ENCODE measurements at places on chromosomes 13 and 19.

GRCh38 chr13:37701972-37702371 is 103.4 kb upstream of the POSTN start:
- no peak for DNase-seq

GRCh38 chr19:6813659-6814058 is 41.2 kb downstream of the VAV1 start:
- no peak for DNase-seq

DNA sequence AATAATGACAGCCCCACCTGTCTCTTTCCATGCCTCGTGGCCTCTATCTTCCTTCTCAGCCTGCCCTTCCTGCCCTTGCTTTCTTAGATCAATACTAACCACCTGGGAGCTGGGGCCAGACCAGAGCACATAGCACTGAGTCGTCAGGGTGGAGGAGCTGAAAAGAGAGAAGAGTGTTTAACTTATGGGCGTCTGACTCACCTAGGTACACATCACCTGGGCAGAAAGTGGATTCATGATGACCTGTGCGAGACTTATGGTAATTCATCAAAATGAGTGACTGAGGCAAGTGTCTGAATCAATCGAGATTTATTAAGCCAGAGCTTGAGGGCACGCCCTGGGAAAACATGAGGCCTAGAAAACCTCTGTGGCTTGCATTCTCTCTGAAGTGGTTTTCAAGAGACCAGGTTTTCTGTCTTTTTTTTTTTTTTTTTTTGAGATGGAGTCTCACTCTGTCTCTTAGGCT is 19.2 kb downstream of the CEACAM6 start:
- DNase-seq = peak; percentile 45

DNA sequence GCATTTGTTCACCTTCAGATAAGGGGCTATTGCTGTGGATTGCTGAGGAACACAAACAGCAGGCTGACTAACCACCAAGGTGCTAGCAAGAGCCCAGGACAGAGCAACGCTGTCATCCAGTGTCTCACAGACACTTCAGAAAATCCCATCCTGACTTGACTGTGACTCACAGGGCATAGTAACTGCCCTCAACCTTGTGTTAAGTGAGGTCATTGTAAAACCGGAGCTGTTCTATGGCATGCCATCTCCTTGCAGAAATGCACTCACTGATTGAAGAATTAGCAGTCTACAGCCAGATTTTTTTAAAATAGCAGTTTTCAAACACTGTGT is 51.1 kb downstream of the TNFRSF19 start:
- no peak for DNase-seq

GRCh38 chr13:41785402-41786172 is 175.3 kb downstream of the VWA8 start:
- no peak for DNase-seq

GRCh38 chr19:17977021-17977420 is 10.1 kb downstream of the KCNN1 start:
- no peak for DNase-seq

DNA sequence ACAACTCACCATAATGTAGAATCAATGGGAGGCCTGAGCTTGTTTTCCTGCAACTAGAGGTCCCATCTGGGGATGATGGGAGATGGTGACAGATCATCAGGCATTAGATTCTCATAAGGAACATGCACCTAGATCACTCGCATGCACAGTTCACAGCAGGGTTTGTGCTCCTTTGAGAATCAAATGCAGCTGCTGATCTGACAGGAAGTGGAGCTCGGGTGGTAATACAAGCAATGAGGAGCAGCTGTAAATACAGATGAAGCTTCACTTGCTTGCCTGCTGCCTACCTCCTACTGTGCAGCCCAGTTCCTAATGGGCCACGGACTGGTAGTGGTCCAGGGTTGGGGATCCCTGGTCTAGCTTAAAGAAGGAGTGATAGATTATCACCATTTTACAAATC is 33.0 kb downstream of the KPNA3 start:
- DNase-seq = no peak

GRCh38 chr19:47896019-47896418 is 9.9 kb upstream of the SULT2A1 start:
- DNase-seq = no peak

GRCh38 chr19:21765151-21765550 is 2.2 kb downstream of the ZNF100 start:
- DNase-seq = no peak

- DNase-seq = no peak
Observed at GRCh38 chr19:9808855-9809824, 9.7 kb downstream of the FBXL12 start.

DNA sequence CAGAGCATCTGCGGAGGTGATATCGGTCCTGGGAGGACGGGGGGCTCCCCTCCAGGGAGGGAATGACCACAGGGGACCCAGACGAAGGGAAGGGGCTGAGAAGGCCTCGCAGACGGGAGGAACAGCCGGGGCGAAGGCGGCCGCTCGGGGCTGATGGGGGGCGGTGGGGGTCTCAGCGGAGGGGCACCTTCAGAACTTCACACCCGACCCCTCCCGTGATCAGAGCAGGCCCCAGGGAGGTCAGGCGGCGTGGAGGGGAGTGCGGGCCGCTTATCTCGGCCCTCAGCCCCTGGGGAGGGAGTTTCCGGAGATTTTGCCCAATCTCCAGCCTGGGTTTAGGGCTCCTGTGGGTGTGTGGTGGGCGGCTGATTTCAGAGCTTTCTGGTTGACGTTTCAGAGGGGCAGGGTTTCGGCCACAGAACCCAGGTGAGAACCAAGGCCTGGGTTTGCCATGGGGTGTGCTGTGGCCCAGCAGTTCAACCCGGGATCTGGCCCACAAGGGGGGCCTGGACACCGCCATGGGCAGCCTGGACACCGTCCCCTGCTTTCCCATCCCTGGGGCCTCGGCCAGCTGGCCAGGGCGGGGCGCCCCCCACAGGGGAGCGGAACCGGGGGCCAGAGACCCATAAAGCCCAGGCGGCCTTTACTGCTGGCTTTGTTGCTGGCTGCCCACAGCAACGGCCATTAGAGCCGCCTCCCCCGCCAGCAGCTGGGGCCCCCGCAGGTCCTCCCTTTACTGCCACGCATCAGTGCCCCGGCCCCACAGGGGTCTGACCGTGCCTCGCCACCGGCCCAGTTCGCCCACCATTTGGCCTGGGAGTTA is 29.0 kb downstream of the ARID3A start:
- no peak for DNase-seq

- DNase-seq = no peak
Observed at GRCh38 chr13:69547780-69548179, 559.8 kb upstream of the ATXN8OS start.

DNA sequence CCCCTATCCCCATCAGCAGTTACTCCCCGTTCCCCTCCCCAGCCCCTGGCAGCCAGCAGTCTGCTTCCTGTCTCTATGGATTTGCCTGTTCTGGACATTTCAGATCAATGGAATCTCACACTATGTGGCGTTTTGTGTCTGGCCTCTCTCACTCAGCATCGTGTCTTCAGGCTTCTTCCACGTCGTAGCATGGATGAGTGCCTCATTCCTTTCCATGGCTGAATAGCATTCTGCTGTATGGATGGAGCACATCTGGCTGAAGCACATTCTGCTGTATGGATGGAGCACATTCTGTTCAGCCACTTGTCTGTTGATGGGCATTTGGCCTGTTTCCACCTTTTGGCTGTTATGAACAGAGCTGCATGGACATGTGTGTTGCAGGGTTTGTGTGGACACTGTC is 29.5 kb downstream of the CRTC1 start:
- no peak for DNase-seq

GRCh38 chr13:108306860-108307259 is 37.3 kb downstream of the TNFSF13B start:
- no peak for DNase-seq

- DNase-seq = no peak
Observed at GRCh38 chr13:105904034-105904742, 631.3 kb downstream of the EFNB2 start.

- DNase-seq = no peak
Observed at GRCh38 chr13:51541809-51542258, 42.4 kb upstream of the WDFY2 start.

DNA sequence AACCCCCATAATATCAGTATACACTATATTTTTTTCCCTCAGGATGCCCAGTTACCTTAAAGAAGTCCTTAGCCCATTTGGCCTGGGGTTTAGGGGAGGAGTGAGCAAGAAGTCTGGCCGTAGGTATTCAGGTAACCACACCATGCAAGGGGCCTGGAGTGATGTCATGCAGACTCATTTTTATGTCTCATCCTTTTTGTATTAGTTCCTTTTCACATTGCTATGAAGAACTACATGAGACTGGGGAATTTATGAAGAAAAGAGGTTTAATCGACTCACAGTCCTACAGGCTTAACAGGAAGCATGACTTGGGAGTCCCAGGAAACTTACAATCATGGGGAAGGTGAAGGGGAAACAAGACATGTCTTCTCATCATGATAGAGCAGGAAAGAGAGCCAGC is 12.2 kb downstream of the TPP2 start:
- DNase-seq = no peak

DNA sequence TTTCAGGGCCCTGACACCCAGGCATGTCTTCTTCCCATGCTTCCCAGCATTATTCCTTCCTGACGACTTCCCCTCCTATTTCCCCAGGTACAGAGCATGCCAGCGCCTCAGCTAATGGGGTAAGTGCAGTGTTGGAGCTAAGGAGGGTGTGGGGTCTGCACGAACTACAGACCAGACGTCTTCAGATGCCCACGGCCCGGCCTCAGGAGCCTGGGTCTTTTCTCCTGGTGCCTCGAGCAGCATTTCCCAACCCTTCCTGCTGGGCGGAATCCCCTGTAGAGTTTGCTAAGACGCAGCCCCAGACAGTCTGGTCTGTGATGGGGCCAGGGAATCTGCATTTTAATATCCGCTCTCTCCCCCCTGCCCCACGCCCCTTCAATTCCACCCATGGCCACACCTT is 10.1 kb upstream of the CEACAM19 start:
- no peak for DNase-seq

DNA sequence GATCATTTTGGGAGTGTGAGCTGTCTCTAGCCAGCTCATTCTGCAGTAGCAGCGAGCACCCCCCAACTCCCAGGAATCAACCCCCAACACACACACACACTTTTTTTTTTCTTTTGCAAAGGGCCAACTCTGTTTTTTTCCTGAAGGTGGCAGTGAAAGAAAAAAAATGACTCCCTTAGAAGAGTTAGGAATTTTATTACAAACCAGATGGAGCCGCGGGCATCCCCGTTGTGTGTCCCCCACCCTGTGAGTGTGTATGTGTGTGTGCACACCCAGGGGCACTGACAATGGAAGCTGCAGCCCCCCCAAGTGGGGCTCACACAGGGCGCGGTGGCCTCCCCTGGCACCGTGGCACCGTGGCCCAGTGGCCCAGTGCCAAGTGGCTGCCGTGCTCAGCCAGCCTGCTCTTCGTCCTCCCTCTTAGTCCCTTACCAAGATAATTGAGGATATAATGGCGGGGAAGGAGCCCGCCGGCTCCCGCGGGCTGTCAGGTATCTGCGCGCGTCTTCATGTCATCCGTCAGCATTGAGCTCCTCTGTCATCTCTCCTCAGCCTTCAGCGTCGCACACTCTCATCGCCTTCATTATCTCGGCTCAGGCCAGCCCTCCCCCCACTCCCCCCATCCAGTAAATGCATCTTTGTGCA is 314.1 kb downstream of the ZNF536 start:
- DNase-seq = no peak

DNA sequence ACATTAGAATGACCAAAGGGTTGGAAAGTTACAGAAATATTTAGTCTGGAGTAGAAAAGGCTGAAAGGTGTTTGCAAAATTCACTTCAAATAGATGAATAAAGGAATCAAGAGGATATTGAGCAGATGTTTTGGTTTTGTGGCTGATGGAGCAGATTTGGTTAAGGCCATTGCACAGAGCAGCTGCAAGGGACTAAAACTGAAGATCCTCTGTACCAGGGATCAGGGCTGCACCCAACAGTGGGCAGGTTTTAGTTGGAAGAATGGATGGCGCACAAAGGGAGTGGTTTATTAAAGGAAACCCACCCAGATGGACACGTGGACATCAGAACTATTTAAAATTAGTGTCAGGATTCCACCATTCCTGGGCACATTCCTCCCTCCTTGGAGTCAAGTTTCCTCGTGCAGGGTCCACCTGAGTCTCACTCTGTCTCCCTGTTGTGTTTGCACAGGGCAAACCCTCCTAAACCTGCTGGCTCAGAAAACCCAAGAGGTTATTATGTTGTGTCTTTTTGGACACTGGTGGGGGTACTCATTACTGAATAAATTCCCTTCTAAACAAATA is 9.2 kb upstream of the UBAC2 start:
- DNase-seq = no peak

DNA sequence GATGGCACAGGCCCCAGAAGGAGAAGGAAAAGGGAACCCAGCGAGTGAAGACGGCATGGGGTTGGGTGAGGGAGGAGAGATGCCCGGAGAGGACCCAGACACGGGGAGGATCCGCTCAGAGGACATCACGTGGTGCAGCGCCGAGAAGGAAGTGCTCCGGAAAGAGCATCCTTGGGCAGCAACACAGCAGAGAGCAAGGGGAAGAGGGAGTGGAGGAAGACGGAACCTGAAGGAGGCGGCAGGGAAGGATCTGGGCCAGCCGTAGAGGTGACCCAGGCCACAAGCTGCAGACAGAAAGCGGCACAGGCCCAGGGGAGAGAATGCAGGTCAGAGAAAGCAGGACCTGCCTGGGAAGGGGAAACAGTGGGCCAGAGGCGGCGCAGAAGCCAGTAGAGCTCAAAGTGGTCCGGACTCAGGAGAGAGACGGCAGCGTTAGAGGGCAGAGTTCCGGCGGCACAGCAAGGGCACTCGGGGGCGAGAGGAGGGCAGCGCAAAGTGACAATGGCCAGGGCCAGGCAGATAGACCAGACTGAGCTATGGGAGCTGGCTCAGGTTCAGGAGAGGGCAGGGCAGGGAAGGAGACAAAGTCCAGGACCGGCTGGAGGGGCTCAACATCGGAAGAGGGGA is 1.1 kb downstream of the PPP1R12C start:
- peak; percentile 21 for DNase-seq

GRCh38 chr13:30412346-30412745 is 9.9 kb upstream of the UBE2L5 start:
- DNase-seq = no peak

GRCh38 chr13:39415008-39415802 is 187.8 kb downstream of the LHFPL6 start:
- DNase-seq = no peak

DNA sequence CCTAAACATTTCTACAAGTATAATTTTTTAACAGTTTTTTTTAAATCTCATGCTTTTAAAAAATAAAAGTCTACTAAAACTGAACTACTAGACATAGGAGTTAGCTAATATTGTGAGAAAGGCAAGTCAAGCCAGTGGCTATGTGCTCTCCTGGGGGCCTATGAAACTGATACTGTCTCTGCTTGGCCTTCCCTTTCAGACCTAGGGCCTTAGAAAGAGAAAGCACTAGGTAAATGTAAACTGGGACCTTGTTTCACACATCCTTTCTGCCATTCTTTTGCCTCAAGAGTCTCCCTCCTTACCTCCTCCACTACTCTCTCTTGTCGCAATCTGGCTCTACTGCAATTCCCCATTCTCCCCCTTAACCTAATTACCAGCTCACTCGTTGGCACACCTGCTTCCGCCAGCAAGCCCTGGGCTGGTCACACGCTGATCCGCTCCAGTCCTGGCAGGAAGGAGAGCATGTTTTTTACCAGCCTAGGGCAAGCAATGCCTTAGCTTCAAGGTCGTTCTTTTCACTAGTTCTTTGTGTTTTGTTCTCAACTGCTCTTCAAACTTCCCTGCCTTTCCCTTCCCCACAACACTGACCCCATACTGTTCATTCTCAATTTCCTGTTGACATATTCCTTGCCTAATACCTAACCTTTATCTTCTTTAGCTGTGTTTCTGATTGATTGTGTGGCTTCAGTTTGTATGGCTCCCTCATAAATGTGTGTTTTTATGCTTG is 23.1 kb downstream of the TBC1D4 start:
- no peak for DNase-seq

- no peak for DNase-seq
Observed at GRCh38 chr13:45368571-45368970, 27.6 kb upstream of the TPT1 start.

Data from stimulated activated CD8-positive, alpha-beta memory T cell treated with anti-CD3 and anti-CD28 coated beads, Interleukin-7, amount 100 ng/mL, for 4 hours (primary cell).